ENCODE measurements at places on chromosomes 6 and 20.
A peak's percentile ranks its signal among the peaks of the same experiment; 100 is the strongest.

GRCh38 chr6:74851596-74851995 lies 354.3 kb downstream of the COL12A1 start:
- no peak for DNase-seq

DNA sequence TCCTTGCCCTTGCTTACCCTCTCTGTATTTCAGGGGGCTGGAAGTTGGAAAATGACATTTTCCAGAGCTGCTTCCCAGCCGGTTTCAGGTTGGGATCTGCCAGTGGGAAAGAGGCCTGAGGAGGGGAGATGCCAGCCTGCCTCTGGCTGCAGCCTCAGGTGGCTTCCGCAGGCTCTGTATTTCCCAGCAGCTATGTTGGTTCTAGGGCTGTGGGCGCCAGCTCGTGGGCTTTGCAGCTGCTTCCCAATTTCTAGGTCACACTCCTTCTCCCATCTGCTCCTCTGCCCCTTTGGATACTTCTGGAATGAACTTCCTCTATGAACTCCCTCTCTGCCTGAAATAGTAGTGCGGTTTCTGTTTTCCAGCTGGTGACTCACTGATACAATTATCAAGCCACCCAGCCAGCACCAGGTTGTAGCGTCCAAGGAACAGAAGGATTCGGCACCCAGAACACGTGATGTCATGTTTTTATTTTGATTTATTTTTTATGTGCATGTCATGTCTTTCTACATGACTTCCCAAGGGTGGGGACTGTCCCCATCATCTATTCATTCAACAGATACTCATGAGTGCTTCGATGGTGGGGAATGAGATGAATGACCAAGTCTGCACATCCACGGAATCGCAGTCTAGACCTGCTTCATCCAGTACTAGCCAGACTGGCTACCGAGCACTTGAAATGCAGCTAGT lies 38.0 kb downstream of the TGM2 start:
- DNase-seq = peak; percentile 95

- no peak for DNase-seq
Observed at GRCh38 chr20:13212750-13213149, 8.3 kb upstream of the ISM1 start.

DNA sequence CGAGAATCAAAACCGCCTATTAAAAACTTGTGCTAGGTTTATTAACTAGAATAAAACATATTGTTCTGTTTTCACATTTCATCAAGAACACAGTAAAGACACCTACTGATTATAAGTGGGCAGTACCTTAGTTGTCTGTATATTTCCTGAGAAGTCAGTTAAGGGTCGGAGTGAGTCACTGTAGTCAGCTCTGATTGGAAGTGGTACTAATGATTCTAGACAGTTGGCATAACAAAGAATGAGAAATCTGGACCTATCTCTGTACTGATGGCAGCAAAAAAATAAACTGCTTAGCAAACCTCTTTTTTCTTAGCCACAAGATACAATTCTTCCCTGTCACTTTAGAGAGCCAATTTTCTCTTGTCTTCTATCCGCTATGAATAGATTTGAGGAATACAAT lies 387.3 kb upstream of the ADGRB3 start:
- no peak for DNase-seq

- DNase-seq = no peak
Observed at GRCh38 chr20:51545515-51545914, 3.0 kb upstream of the NFATC2 start.

DNA sequence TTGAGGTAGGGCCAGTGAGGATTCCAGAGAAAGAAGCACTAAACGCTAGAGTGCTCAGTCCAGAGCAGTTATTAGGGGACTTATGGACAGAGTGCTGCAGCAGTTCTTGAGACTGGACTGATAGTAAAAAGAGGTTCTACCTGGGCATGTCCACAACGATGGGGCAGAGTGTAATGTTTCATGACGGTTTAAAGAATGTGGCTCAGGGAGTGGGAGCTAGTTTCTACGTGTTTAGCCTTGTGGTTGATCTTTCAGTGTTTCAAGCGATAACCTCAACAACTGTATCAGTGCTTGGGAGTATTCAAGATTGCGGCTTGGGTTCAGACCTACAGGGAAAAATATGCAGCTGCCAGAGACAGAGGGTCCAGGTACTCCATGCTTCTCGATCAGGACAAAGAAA lies 67.1 kb downstream of the TULP4 start:
- no peak for DNase-seq

GRCh38 chr6:29494131-29494530 lies 6.4 kb upstream of the MAS1L start:
- DNase-seq = no peak

Data from RCC 7860 (cell line).